GM19239 (cell line): ENCODE measurements at places on chromosomes 4 and X.

DNA sequence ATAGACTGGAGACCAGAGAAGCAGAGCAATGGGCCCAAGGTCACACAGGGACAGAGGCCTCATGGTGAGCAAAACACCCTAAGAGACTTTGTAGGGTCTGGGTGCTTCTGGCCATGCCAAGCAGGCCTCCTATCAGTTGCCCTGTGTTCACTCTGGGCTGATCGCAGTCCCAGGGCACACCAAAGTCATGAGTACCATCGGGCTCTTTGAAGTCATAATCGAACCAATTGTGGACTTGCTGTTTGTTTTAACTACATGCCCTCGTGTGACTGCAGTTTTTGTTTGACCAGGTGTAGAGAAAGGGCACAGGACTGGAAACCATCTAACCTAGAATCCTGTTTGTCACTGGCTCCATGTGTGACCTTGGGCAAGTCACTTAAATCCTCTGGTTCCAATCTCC lies 172.5 kb upstream of the CPEB2 start:
- DNase-seq: no peak

DNA sequence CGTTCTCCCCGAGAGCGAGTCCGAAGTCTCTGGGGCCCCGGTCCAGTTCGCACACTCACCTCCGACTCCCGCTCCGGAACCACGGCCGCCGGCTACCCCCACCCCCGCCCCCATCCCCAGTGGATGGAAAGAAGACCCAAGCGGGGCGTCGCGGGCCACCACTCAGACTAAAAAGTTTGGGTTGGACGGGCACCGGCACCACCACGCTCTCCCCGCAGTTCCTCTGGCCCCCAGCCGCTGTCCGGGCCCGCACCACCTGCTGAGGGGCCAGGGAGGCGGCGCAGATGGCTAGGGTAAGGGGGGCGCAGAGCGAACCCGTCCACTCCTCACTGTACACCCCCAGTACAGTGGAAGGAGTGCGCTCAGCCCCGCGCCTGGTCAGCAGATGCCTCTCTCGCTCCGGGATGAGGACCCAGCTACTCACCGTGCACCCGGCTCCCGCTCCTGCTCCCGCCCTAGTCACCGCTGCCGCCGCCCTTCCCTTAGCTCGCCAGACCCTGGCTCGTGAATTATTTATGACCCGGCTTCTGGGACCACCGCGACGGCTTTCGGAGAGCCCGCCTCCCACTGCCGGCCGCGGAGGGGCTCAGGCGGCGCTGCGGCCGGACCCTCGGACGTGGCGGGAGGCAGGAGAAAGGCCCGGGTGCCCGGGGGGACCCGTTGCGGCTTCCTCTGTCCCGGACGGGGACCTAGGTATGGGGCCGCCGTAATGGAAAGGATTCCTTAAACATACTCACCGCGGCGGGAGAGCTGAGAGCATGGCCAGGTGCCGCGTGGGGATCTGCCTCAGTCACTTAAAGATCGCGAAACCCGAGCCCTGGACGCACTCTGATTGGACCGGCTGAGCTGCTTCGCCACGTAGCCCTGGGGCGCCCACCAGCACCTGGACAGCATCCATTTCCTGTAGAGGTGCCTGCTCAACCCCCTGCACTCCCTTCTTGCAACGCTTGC lies at the start of gene PROM1:
TSS of gene PROM1 (minus strand) at position 783 of the 951 bp plus-strand sequence. CDS start 8,117 bp downstream, outside the sequence.
- DNase-seq: no peak

DNA sequence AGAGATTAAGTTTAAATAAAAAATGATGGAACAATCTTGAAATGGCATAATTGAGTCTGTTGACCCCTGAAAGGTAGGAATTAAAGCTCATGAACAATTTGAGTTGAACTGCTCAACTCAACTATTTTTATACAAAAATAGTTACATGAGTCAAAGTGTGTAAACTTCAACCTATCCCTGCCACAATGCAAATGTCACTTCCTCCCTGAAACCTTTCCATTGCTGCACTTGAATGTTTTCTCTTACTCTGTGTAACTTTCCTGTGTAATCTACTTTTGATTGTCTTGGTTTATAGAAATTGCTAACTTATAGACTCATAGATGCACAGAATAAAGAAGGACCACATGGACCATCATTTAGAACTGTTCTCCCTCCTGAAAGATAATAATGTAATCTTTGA lies 218.5 kb downstream of the GBA3 start:
- DNase-seq: no peak

GRCh38 chr4:185508181-185508580 lies 27.1 kb downstream of the PDLIM3 start:
- DNase-seq: no peak

DNA sequence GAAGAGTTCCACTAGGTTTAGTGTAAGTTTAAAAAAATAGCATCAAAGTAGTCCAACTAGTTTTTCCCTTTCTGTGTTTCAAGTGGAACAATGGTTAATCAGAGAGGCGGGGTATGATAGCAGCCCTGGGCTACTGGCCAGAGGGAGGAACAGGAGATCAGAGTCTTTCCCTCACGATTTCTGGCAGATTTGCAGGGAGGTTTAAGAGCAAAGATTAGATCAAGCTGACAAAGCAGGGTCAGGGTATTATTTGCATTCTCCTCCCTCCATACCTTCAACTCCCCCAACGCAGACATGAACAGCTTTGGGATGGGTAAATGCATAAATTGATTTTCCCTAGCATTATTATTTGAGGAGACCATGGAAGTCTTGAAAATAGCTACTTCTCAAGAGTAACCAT lies 277.6 kb upstream of the DIAPH2 start:
- no peak for DNase-seq

- DNase-seq: no peak
These were observed 205.1 kb upstream of the TLL1 start for GRCh38 chr4:165667969-165668368.

GRCh38 chrX:130539721-130540321 lies 138.0 kb downstream of the RBMX2 start:
- DNase-seq: no peak

- no peak for DNase-seq
These were observed 612.2 kb downstream of the DMD start for GRCh38 chrX:32599156-32599555.

DNA sequence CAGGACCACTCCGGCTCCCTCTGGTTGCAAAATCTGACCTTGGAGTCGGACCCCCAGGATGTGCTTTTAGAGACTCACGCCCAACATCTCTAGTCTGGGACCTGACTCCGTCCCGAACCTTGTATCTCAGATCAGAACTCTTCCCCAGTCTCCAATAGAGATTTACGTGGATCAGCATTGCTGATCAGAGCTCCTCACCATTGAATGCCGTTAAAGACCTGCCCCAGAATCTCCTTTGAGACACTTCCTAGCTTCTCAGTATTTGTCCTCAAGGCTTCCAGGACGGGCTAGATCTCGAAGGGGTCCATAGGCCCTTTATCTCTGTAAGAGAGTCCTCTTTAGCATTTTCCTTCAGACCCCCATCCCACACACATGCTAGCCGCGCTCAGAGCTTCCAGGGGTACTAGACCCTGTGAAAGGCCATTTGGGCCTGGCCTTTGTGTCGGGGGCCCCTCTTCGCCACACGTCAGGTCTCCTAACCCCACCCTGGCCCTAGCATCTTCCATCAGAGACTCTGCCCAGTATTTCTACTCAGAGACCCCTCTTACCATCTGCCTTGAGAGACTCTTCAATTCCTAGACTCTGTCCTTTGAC lies 662 bp downstream of the UBA1 start:
- DNase-seq: no peak

GRCh38 chrX:85001344-85001743 lies 2.3 kb upstream of the APOOL start:
- DNase-seq: no peak

- no peak for DNase-seq
These were observed 3.4 kb downstream of the TEX13B start for GRCh38 chrX:107978707-107979307.

GRCh38 chr4:82561786-82562563 lies at the start of gene TMEM150C:
TSS of gene TMEM150C (minus strand) at chr4:82561988. CDS start at chr4:82504657, 57,331 bp downstream.
- no peak for DNase-seq

GRCh38 chrX:124346117-124346876 lies at the start of gene SH2D1A:
TSS of gene SH2D1A (plus strand) at chrX:124346563. CDS start at chrX:124346643, 80 bp downstream.
- no peak for DNase-seq

DNA sequence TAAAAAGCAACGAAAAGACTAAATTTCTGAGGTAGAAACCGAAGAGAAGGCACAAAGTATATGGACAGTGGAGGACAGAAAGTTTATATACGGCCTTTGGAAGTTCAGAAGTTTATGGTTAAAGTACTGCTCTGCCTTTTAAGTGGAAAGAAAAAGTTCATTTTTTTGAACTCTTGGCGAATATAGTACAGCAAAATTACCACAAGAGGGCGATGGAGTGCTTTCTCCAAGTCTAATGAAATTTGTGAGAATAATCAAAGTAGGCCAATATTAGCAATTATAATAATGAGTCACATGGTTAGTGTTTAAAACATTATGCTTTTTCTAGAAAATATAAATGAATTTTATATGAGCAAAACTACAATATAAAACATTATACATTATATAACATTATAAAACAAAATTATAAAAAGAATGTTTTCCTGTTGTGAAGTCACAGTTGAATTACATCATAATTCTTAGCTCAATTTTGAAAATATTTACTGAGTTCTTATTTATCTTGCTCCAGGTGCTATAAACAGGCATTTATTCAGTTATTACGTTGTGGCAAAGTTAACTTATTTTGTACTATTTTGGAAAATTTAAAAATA lies 136.2 kb upstream of the BMPR1B start:
- DNase-seq: peak; percentile 13
